ENCODE measurements at places on chromosomes 12 and 14.

- DNase-seq = no peak
Measured at GRCh38 chr12:93043877-93044209, 114.7 kb upstream of the EEA1 start.

DNA sequence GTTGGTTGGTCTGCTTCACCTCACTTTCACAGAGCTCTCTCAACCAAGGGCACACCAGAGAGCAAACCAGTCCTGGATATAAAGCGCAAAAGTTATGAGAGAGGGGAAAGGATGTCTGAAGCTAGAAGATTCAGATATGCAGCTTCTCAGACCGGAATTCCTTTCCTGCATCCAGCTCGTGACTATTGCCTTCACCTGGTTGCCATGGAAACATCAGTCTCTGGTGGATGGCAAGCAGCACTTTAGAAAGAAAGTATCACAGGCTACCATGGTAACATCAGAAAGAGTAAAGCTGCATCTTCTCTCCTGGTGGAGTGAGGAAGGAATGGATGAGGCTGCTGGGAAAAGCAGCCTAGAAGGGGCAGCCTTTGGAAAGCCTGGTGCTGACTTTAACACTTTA lies 13.7 kb downstream of the REM2 start:
- DNase-seq = no peak

DNA sequence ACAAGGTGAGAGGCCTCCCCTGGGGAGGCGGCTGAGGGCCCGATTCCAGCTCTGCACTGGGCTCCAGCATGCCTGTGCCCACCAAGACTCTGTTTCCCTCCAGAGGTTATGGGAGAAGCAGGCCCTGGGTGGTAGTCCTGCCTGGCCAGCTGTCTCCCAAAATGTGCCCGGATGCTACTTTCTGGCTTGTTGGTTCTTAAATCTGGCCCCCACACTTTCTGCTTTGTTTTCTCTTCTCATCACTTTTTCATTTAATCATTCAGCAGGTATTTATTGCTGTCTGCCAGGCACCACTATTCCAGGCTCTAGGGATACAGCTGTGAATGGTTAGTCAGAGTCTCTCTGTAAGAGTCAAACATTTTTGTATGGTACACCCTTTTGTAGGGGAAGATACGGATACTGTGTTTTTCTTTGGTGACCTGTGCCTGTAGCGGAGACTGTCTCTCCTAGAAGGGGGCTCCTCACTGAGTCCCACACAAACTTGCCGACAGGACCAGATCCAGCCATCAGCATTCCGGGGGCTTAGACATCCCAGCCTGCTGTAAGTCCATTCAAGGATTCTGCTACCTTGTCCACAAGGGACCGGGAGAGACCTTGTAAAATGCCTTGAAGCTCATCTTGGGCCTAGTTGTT lies 3.8 kb downstream of the DHRS2 start:
- no peak for DNase-seq

DNA sequence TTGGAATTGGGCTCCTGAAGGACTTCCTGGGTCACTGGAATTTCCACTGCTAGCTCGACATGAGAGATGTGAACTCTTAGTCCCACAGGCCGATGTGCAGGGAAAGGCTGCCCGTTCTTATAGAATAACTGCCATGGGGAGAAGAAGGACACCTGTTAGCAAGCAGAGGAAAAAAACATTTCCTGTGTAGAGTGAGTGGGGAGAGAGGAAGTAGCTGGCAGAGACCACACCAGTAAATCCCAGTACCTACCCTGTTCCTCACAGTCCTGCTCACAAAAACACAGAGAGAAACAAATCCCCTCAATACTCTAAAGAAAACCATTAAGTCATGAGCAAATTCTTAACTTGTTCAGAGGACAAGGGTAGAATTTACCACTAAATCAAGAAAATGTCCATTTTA lies 29.5 kb downstream of the AREL1 start:
- no peak for DNase-seq

- no peak for DNase-seq
Measured at GRCh38 chr14:39315859-39316444, 82.2 kb downstream of the MIA2 start.

DNA sequence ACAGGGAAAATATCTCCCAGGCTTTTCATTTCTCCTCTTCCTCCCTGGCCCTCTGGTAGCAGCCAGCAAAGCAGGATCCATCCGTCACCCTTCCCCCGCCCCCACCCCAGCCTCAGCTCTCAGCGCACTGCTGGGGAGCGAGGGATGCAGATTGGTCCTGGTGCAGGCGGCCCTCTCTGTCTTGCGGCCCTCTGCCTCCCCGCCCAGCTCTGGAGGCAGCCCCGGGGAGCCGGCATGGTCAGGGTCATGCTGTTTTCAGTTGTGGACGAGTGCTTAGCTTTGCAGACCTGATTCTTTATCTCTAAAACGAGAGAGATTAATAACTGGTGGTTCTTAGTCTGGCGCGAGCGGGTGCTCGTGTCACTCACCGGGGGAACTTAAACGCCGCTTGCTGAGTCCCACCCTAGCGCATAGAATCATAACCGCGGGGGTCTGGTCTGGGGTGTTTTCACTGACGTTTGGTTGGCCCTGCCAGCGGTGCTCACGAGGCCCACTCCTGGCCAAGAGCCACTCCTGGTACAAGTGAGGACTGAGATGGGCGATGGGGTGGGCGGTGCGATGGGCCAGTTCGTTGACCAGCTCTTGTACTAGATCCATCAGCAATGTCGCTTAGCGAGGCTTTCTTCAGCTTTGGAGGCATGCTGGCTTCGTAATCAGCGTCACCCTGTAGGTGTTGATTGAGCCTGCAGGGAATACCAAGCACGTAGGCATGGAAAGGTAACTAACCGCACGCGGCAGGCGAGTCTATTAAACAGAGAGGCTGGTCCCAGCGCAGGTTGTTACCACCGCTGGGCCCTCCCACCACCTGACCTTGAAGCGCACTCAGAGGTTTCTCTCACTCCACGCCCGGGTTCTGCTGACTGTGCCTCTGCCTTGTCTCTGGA lies 95.2 kb downstream of the TSPAN9 start:
- no peak for DNase-seq

GRCh38 chr12:96907671-96908422 lies 790 bp downstream of the NEDD1 start:
- DNase-seq = peak; percentile 45

DNA sequence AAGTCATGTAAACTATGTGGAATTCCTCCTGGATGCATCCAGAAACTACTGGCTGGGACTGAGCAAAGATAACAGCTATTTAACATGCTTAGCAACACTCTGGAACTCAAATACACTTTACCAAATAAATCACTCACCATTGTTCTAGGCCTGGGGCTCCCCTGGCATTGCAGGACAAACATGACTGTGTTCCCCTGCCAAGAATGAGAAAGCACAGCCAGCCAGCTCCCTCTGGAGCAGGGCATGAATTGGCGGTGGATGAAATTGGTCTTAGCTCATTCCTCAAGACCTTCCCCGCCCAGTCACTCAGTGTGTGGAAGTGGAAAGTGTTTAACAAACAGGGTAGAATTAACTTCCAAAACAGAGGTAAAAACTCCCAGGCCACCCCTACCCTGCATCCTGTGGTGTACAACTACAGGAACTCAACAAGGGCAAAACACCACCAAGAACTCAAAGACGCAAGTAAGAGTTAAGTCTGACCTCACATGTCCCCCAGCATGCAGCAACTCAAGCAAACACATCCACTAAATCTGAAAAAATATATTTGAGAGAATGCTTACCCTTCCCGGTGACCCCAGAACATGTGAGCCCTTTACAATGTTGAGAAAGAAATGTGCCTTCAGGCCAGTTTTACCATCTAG lies 58.4 kb upstream of the BDKRB2 start:
- DNase-seq = no peak

- DNase-seq = no peak
Measured at GRCh38 chr12:49013428-49013827, 5.1 kb downstream of the PRKAG1 start.

- peak; percentile 12 for DNase-seq
Measured at GRCh38 chr14:63993992-63994391, 141.2 kb downstream of the SYNE2 start.

DNA sequence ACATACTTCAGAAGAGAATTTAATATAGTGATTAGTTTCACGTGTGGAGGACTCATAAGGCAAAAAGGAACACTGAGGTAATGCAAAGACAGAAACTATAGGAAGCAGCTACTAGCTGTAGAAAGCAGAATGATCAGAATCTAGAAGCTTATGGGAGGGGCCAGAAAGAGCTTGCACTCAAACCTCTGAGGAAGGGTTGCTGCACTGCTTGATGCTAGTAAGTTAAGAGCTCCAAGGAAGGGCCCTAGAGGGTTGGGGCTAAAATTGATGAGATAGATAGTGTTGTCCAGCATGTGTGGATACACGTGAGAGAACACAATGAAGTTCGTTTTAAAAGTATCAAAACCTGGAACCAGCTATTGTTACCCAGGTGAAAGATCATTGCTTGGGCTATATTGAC lies 311.1 kb downstream of the SLC6A15 start:
- no peak for DNase-seq

DNA sequence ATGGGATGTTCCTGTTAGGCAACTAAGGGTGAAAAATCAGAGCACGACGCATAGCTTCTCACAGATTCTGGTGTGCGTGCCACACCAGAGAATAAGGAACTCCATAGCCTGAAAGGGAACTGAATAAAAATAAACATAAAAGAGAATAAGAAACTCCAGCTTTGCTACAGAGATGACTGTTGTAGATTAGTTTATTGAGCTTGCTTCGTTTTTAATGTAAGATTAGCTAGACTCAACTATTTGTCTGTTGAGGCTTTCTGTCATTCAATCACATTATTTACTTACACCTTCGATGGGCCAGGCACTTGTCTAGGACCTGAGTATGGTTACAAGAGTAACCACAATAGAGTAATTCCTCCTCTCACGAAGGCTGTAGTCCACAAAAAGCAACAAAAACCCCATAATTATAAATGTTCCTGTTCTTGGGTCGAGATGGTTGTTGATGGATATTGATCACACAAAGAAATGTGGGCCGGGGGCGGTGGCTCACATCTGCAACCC lies 807 bp upstream of the ZCCHC8 start:
- DNase-seq = no peak

DNA sequence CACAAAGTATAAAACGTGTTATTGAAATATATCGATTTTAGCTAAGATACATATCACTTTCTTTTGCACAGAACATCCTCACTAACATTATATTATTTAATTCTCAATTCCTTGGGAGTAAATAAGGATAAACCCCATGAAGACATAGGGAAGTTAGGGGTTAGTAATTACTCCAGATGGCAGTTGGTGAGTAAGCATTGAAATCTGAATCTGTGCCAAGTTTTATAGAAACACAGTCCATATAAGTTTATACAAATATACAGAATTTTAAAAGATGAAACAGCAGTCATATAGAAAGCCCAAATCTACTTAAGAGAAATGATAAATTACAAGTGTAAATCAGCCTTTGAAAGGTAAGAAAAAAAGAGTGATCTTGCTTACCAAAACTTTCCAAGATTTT lies 200.4 kb upstream of the SYT10 start:
- DNase-seq = no peak

DNA sequence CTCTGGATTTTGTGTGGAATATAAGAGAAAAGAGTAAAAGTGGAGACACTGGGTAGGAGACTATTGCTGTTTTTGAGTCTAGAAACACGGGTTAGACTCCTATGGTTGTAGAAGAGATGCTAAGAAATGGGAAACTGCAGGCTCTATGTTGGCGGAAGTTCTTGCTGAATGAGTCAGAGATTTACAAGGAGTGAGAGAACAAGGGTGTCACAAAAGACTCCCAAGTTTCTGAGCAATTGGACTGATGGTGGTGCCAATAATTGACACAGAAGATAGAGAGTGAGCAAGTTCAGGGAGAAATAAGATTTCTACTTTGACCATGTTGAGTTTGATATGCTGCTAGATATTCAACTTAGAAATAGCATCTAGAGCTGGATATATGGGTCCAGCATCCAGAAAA lies 2.6 kb upstream of the PRKD1 start:
- DNase-seq = no peak

DNA sequence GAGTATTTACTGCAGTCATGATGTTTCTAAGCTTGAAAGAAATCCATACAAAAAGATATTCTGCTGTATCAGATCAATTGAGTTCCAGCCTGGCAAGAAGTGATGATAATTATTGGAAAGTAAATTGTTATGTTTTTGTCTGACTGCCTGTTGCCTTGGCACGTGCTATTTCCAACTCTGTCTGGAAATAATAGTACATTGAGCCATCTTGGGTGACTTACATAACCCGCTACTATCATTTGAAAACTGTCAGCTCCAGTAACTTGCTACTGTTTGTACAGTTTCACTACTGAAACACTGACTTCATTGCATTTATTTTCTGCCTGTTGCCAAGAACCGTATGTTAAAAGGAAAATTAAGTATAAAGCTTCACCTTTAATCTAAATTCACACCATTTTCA lies 318.6 kb downstream of the ITPR2 start:
- DNase-seq = no peak

DNA sequence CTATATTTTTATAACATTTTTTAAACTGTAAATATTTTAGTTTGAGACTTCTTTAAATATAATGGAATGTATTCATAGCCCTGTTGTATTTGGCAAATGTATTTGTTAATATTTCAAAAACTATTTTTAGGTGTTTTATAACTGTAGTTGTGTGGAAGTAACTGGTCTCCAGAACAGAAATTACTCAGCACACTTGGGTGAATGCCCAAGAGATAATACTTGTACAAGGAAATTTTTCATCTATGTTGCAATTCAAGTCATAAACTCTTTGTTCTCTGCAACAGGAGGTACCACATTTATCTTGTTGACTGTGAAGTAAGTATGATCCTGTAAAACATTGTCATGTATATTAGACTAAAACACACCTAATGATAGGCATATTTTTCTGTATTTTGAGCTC lies 72.8 kb downstream of the SLCO1B3 start:
- DNase-seq = no peak

DNA sequence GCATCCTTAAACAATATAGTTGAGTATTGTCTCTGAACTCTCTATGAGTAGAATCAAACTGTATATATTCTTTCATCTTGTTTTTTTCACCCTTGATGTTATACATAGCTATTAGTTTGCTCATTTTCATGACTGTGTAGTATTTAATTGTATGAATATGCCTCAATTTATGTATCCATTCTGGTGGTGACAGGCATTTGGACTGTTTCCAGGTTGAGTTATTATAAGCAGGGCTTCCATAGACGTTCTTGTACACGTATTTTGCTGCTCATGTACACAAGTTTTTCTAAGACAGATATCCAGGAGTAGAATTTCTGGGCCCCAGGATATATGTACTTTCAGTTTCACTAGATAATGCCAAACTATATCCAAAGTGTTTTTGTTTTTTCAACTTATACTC lies 211.4 kb downstream of the NTF3 start:
- DNase-seq = no peak

GRCh38 chr12:5633106-5633505 lies 201.2 kb downstream of the NTF3 start:
- no peak for DNase-seq

DNA sequence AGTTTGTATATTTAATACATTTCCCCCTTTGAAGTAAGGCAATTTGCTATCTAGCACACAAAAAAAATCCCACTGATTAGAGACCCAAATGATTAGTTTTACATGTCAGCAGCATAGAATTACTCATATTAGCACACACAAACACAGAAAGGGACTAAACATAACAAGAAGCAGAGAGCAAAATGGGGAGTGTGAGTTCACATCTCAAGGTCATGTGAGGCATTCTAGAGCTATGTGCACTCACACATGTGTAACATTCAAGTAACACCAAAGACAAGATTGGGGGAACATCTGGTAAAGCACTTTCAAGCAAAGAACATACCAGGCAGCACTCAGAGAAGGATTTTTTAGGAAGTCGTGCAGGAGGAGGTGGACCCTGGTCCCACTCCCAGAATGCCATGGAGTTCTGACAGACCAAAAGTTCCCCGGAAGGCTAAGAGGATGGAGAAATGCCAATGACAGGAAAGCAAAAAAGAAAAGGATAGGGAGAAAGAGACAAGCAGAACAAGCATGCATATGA lies 105.8 kb upstream of the SINHCAF start:
- no peak for DNase-seq

GRCh38 chr12:33115716-33116115 lies 219.1 kb upstream of the PKP2 start:
- no peak for DNase-seq
